ENCODE measurements at places on chromosomes 1 and 21.

GRCh38 chr1:55006931-55007330 lies 8.2 kb downstream of the BSND start:
- no peak for DNase-seq

- DNase-seq, result no peak
Measured at GRCh38 chr1:43853161-43853921, 80.3 kb upstream of the ARTN start.

- DNase-seq, result no peak
Measured at GRCh38 chr1:240522122-240522822, 89.7 kb downstream of the GREM2 start.

- no peak for DNase-seq
Measured at GRCh38 chr1:60791226-60791625, 291.1 kb upstream of the NFIA start.

- DNase-seq, result no peak
Measured at GRCh38 chr1:182910143-182910542, 42.8 kb downstream of the SHCBP1L start.

GRCh38 chr1:210653771-210654170 lies 325.1 kb downstream of the HHAT start:
- DNase-seq, result no peak

GRCh38 chr1:51664421-51665240 lies 47.7 kb downstream of the OSBPL9 start:
- DNase-seq, result no peak

DNA sequence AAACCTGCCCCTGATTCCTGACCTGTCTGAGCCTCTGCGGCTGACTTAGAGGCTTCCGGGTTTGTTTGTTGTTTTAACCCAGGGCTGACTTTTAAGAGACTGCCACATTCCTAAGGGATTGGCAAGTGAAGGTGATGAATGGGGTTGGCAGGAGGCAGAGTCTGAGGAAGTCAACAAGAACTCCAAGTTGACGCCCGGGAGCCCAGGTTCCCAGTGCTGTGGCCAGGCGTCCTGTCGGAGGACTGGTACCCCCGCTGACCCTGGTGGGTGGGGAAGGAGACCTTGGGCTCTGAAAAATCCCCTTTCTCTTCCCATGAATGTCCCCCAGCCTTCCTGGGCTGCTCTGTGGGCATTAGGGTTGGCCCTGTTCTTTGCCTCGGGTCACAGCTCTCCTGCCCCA lies 19.7 kb upstream of the EPS8L3 start:
- no peak for DNase-seq

DNA sequence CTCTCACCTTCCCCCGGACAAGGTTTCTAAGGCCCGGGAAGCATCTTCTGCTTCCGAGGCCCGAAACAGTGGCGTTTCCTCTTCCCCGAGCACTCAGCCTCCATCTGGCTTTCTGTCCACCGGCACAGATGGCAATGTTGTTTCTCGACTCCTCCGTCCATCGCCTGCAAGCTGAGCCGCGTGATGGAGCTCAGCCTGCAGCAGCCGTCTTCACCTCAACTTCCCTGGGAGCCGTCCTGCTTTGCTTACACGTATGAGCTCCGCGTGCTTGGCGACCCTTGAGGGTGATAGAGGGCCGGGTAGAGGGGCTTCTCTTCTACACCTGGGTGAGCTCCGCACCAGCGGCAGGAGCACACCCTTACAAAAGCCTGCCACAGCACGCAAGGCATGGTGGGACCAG lies 80.4 kb downstream of the AJAP1 start:
- no peak for DNase-seq

DNA sequence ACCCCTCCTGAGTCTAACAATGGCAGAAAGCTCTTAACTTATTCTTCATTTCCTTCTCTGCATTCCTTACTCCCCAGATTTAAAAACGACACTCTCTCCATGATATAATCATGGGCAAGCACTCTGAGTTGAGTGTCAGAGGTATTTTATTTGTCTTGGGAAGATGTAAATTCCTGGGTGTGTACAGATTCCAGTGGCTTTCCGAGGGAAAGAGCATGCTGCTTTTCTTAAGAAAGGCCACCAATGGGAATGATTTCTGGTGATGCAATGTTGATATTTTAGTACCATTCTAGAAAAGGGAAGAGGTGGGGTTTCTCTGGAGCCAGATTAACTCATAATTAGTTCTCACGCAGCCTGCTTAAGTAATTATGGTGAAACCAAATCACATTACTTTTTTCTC lies 47.8 kb upstream of the BTG3 start:
- no peak for DNase-seq

DNA sequence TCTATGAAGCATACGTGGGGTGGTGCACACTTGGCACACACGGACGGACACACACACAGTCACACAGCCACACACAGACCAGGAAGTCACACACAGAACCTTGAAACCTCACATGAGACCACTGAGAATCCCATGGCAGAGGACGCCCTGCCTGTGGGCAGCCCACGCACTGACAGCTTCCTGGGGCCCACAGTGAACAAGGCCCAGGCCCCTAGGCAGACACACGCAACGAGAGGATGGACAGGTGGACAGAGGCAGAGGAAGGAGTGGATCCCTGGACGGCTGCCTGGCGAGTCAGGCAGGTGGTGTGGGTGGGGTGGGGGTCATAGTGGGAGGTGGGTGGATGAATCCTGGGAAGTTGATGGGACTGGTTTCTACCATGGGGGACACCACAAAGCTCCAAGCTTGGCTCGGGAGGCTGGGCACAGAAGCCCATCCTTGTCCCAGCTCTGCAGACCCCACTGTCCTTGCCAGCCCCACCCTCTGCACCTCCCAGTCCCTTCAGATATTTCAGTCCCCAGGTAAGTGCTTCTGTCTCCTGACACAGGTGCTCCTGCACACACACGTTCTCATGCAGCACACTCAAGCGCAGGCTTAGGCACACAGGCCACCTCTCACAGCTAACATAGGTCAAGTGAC lies 49.1 kb downstream of the WNT9A start:
- no peak for DNase-seq

DNA sequence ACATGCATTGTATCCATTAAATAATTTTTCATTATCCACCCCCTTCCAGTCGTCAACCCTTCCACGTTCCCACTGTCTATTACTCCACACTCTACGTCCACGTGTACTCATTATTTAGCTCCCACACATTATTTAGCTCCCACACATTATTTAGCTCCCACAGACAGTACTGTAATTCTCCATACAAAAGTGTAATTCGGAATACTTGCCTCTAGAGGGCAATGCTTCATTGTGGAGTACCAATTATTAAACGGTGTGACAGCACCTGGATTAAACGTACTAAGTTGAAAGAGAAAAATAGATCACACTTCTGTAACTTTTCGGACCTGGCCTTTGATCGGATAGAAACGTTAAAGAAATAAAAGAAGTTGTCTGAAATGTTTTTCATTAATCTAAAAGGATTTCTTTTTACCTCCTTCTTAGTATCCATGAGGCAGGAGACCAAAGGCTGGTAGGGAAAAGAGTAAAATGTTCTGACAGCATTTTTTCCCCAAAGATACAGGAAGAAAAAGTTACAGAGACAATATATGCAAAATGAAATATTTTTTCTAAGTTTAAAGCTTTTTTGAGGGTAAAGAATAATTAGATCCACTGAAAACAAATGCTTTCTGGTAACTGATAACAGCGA lies 99.2 kb downstream of the LHX8 start:
- no peak for DNase-seq

GRCh38 chr1:109932679-109933078 lies 22.0 kb downstream of the CSF1 start:
- no peak for DNase-seq

- DNase-seq, result no peak
Measured at GRCh38 chr1:183124259-183124658, 61.8 kb upstream of the LAMC2 start.

DNA sequence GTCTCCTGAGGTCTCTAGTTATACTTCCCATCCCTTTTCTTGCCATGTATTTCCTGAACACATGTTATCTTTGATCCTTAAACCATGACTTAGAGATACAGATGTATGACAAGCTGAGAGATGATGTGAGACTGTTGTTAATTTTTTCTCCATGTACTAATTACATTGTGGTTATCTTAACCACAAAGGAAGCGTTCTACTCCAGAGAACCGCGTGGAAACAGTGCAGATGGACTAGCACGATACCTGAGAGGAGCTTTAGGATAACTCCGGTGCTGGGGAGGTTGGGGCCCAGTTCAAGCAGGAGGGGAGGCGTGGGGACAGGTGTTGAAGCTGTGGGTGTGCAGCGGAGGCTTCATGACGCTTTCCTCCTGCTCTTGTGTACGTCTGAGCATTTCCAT lies 17.5 kb downstream of the PDE9A start:
- no peak for DNase-seq

- no peak for DNase-seq
Measured at GRCh38 chr21:43306391-43306790, 120.5 kb downstream of the SIK1 start.

- DNase-seq, result no peak
Measured at GRCh38 chr1:113662101-113662500, 97.2 kb downstream of the PHTF1 start.

DNA sequence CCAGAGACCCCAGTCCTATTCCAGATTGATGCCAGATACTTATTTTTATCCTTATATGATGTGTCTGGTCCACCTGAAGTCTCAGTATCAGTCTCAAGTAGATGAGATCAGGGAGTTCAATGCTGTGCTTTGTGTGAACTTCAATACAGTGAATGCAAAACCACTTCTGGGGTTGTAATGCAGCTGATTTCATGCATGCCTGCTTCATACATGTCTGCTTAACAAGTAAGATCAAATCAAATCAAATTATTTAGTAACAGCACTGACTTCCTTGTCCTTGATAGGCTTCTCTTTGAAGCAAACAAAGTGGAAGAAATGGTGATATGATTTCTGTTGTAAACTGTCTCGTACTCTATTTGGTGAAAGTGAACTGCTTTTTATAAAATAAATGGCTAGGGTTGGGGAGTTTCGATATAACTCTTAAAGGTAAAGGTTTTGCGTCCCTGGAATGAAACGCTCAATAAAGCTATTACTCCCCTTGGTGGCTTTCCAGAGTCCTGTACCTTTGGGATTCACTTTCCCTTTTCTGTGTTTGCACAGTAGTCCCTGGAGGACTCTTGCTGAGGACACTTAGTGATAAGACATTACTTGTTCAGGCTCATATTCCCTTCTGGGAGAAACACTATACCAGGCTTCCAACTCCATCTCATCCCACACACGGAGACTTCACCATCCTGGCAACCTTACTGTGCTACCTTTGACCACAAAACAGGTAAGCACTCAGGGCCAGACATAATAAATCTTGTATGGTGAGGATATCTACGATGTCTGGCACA lies 59.3 kb downstream of the FH start:
- no peak for DNase-seq

DNA sequence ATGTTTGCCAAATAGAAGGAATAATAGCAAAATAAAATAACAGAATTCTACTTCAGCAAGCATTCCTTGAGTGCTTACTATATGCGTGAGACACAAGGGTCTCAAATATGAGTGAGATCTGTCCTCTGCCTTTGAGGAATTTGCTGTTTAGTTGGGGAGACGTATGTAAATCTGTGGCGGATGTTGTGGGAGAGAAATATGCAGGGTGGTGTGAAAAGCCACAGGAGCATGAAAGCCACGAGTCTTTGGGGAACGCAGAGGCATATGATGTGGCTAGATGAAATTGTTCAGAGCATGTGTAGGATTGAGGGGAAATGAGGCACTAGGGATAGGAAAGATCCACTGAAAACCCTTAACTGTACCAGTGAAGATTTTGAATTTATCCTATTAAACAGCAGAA lies 244.4 kb downstream of the PBX1 start:
- no peak for DNase-seq

DNA sequence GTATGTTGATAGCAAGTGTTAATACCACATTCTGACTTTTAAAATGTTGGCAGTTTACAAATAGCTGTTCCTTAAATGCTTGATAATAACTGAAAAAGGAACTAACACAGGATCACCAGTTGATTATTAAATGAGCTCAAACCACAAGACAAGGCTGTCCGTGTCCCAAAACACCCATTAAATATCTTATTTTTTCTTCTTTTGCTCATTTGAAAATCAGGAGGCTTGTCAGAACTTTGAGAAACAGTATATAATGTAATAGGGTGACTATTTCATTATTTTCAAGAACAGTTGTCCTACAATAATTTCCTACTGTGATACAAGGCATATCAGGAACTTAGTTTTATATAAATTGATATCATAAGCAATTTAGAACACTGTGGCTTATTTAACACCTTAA lies 2.7 kb downstream of the CDKN2C start:
- no peak for DNase-seq

DNA sequence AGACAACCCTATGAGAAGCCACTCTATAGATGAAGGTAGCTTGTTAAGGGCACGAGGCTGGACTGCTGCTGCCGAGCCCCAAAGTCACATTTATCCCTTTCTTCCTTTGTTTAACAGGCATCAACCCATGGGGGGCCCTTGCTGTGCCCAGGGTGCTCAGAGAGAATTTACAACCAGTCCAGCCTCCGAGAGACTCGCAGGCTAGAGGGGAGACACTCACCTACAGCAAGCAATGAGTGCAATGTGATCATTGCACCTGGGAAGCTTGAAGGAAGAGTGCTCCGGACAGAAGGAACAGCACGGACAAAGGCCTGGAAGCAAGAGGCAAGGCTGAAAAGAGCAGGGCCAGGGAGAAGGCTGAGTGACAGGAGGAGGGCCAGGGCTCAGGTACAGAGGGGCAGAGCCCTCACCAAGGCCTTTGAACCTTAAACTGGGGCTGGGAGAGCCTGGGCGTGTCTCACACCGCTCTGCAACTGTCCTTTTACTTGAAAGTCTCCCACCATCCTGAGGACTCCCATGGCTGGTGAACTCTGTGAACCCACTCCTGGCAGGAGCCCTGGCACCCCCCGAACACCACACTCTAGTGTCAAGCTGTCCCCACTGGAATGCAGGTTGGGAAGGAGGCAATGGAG lies 27.3 kb downstream of the DMRTB1 start:
- DNase-seq, result no peak

GRCh38 chr1:171343727-171344472 lies 29.9 kb downstream of the FMO4 start:
- DNase-seq, result no peak

GRCh38 chr1:198125995-198126735 lies 30.6 kb upstream of the NEK7 start:
- DNase-seq, result no peak

DNA sequence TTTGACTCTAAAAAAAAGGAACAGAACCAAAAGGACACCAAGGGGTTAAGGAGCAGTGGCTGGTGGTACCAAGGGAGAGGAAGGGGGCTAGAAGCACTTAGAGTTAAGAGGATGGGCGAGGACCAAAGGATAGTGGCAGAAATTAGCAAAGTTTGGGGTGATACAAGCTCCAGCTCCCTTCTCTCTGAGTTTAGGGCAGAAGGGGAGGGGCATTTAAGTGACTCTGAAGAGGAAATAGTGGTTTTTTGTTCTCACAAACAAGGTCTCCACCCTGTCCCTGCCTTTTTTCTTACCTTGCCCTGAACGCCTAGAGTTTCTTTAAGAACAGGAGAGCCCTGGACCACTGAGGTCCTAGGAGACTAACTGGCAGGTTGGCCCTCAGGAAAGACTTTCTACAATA lies 3.3 kb downstream of the CDC42SE1 start:
- DNase-seq, result no peak
